A549 treated with CORT108297 at 1 μM for 4 hours (cell line): ENCODE measurements at places on chromosomes 11 and 22. TPM values are rescaled to one million over a fixed set of nuclear protein-coding genes. Genes with fewer than 3 reads are reported as not detected.

The MAJIN gene
- total RNA-seq = not detected in 5 replicates

The RASD2 gene
- total RNA-seq = 0.74 to 1.3 TPM (median 1.2 TPM) in 5 replicates

The SYT9 gene
- 0.14 to 0.29 TPM (median 0.18 TPM) in 5 replicates for total RNA-seq

The AGBL2 gene
- total RNA-seq = 0.90 to 1.7 TPM (median 1.2 TPM) in 5 replicates

The RASSF10 gene
- 5.7 to 7.0 TPM (median 5.8 TPM) in 5 replicates for total RNA-seq

The OR52R1 gene
- total RNA-seq = not detected in 5 replicates

The LMF2 gene
- 30.7 to 56.5 TPM (median 52.0 TPM) in 5 replicates for total RNA-seq

The GLYATL1 gene
- 0.15 TPM in 1 of 5 replicates, not detected in the others for total RNA-seq
